Stimulated activated naive CD4-positive, alpha-beta T cell treated with Interleukin-2 at 50 U/mL for 16 hours (primary cell): ENCODE measurements at places on chromosomes 11 and 22.

- DNase-seq = no peak
Observed at GRCh38 chr11:650482-650881, 13.4 kb downstream of the DRD4 start.

- no peak for DNase-seq
Observed at GRCh38 chr11:68890490-68891231, 13.0 kb downstream of the MRPL21 start.

DNA sequence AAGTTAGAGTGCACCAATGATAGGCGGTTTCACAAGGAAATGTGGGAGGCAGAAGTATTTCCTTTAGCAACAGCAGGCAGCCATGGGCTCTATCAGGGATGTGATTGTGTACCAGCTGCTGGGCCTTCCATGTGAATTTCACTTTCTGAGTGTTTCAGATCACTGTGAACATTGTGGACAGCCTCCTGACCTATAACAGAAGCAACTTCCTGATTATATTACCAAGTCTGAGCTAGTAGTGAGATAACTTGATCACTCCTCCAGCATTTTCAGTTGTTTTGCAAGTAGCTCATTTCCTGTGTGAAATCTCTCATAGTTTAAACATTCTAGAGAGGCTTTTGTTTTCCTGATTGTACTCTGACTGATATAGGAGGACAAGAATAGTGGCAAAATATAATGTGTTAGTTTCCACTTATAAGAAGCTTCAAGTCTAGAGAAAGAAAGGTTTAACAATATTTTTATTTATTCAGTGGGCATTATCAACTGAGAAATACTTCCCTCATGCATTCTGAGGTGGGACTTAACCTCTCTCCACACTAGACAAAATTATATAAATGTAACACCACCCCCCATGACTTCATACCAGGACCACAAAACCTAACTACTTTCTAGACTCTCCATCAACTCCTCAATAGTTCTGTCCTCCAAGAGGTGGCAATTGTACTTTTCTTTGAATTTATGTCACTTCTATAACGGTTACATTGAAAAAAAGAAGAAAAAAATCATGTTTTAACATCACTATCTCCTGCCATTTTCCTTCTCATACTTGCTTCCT is 184.2 kb upstream of the LUZP2 start:
- no peak for DNase-seq

GRCh38 chr11:126545057-126545555 is 189.6 kb downstream of the ST3GAL4 start:
- DNase-seq = no peak

- no peak for DNase-seq
Observed at GRCh38 chr11:91960770-91961169, 263.8 kb upstream of the FAT3 start.

GRCh38 chr22:30662040-30662439 is 5.6 kb downstream of the DUSP18 start:
- no peak for DNase-seq

GRCh38 chr11:130612291-130612851 is 163.9 kb downstream of the ADAMTS15 start:
- DNase-seq = no peak

DNA sequence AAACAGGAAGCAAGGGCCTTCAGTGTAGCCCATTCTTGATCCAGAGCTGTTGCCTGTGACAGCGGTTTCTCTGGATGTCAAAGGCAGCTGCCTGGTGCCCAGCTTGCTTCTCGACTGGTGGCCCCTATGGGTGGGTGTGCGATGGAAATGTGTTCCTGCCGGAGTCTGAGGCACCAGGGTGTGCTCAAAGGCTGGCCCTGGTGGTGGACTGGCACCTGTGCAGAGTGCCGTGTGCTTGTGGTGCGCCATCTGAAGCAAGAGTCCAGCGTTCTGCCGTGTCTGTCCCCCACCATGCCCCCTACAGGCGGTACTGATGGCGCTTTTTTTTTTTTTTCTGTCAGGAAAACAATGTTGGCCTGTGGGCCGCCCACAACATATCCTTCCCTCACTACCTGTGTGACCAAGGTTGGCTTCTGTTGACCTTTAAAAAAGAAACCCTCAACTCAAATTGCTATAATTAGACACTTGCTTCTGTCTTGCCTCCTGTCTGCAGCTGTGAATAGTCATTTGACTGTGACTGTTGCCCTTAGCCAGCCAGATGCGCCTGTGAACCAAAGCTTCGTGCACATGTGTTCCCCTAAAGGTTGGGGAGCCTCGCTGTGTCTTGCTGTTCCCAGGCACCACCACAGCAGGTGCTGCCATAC is 4.7 kb upstream of the RANBP1 start:
- peak; percentile 25 for DNase-seq

DNA sequence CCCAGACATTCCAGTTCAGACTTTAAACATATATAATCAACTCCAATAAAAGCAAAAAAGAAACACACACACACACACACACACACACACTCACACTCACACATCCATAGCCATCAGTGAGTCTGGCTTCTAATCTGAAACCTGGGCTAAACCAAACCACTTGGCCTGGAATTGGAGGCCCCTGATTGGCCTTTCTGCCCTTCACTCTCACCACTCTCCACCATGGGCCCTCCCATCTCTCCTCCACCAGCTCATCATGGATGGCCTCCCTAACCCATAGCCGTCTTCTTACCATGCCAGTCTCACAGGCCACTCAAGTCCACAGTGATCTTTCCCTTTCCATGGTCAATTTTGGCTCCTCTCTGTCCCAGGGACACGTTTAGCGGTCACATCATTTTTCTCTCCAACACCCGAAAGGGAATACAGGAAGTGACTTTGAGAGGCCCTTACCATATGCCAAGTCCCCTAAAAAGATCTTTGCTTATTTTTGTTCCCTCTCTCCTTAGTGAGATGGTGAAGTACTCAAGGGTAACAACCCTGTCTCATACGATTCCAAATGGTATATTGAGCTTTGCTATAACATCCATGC is 66.6 kb downstream of the ENDOD1 start:
- DNase-seq = no peak

GRCh38 chr11:66494935-66495334 is 14.7 kb downstream of the DPP3 start:
- DNase-seq = no peak

- no peak for DNase-seq
Observed at GRCh38 chr22:21938906-21939305, 13.7 kb downstream of the PPM1F start.

DNA sequence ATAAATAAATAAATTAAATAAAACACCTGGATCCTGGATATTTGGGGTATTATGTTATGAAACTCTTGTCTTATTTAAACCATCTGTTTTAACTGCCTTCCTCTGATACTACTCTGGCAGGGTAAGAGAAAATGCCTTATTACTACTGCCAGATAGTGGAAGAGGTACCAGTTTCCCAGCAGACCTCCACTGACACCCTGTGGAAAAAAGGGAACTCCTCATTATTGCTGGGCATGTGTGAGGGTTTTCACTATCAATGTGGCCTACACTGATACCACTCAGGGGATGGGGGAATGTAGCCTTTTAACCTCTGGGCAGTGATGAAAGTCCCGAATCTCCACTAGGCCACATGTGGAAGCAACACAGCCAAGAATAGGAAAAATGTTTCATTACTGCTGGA is 121.0 kb downstream of the LUZP2 start:
- DNase-seq = no peak

DNA sequence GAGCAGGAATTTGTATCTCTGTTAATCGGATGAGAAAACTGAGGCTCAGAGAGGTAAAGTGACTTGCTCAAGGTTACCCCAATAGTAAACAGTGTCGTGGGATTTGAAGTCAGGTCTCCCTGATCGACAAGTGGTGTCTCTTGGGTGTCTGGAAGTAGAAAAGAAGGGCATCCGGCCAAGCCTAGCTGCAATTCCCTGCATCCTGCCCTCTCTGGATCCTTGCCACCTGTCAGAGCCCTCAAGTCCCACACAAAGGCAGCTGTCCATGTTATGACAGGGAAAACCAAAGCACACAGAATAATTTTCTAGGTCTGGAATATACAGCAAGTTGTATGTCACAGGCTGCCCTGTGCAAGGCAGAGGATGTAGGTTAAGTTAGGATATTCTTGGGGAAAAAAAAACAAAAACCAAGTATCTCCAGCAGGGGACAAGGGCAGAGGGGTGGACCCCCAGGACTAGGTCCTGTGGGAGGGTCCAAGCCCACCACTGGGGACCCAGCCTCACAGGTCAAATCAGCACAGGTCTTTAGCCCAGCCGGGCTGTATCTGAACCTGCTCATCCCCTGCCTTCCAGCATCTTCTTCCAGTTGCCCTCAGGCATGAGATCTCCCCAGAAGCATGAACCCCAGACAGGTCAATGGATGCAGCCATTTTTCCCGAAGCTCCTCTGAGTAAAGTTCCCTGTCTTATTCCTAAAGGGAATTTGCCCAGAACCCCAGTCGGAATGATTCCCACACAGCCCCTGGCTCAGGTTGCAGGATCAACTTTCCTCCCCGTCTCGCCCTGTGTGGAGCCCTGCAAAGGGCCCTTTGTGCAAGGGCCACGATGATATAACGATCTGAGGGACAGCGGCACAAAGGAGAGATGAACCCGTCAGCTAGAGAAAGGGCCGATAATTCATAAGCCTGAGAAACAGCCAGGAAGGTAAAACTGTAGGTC is 15.0 kb downstream of the USH1C start:
- no peak for DNase-seq

- DNase-seq = no peak
Observed at GRCh38 chr11:128852327-128853023, 14.6 kb downstream of the KCNJ1 start.

DNA sequence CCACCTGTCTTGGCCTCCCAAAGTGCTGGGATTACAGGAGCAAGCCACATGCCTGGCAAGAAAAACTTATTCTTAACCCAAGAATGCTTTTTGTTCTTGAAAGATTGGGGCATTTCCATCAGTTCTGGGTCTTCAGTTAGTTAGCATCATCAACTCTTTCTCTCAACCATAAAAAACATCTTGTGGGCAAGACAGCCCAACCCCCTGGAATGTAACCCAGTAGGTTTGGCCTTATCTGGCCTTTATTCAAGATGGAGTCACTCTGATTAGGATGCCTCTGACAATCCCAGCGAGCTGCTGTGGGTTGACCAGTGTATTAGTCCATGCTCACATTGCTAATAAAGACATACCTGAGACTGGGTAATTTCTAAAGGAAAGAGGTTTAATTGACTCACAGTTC is 9.2 kb upstream of the TPCN2 start:
- no peak for DNase-seq

DNA sequence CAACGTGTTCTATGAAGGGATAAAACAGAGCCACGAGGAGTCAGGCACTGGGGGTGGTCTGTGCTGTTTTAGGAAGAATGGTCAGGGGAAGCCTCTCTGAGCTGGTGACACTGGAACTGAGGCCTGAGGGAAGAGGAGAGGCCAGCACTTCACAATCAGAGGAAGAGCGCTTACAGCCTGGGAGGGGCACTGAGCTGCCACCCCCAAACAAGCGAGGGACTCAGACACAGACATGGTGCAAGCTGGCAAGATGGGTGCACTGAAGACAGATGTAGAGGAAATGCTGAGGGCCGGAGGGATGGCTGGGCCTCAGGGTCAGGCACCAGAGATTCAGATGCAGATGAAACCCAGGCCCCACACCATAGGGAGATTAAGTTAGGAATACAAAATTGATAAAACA is 40.0 kb upstream of the TP53I11 start:
- DNase-seq = no peak

GRCh38 chr11:64743591-64744543 is at the start of gene RASGRP2:
TSS of gene RASGRP2 (minus strand) at chr11:64744142. CDS start at chr11:64742866, 1,276 bp downstream.
- peak; percentile 69 for DNase-seq

DNA sequence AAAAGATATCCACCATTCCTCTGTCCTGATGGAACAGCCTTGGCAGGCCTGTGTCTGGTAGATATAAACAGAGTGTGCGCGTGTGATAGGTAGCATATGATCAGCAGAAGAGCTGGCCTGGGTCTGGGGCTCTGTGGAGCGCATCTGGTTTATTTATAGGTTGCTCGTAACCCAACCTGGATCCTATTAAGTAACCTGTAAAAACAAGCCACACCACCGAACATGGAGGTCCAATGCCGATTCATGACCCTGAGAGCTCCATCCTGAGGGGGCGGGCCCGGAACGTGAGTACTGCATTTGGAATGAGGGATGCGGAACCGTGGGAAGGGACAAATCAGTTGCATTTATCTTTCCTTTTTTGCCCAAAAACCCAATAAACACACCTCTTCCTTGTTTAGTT is 31.9 kb upstream of the APOL5 start:
- DNase-seq = no peak

GRCh38 chr11:95835768-95836488 is 45.6 kb downstream of the CEP57 start:
- peak; percentile 28 for DNase-seq

GRCh38 chr11:75536786-75537641 is 11.3 kb upstream of the GDPD5 start:
- DNase-seq = peak; percentile 56

DNA sequence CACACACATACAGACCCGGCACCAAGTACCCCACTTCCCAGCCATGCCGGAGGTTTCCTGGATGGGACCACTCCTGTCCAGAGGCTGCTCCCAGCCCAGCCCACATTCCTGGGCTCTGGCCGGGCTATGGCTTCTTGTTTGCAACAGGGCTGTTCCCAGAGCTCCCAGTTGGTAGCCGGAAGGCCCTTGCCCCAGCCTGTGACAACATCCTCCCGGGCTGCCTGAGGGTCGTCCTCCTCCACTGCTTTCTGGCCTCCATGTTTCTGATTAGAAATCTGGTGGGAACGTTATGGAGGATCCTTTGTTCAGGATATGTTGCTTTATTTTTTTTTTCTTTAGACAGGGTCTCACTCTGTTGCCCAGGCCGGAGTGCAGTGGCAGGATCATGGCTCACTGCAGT is 952 bp upstream of the CYP2D6 start:
- DNase-seq = no peak

GRCh38 chr11:75919525-75919924 is 104.5 kb downstream of the UVRAG start:
- DNase-seq = no peak

DNA sequence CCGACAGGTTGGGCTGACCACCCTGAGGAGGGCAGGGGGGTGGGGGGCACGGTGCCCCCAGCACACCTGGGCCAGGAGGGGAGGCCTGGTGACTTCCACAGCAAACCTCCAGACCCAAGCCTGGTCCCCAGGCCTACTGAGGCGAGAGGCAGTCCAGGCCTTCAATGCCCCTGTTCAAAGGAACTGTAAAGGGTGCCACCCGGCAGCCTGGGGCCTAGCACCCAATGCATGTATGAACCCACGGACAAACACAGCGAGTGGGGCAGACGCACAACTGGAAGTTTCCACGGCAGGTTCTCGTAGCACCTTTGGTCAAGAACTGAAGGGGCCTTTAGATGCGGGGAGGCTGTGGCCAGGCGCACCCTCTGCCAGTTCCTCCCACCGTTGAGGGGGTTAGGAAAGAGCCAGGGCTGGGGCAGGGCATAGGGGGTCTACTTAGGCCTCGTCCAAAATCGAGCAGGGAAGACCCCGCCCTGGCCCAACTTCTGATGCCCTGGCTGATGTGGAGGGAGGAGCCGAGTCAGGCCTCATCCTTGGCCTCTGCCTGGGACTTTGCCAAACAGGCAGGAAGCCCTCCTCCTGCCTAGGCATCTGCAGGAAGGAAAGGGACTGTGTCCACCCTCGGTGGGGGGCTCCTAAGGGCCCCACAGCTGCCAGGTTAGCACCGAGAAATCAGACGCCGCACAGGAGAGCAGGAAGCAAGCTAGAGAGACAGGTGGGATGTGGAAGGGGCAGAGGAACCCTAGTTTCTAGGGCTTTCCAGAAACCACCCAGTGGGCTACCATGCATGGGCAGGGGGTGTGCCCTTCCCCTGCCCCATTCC is 6.6 kb downstream of the CBX6 start:
- DNase-seq = no peak
